Muscle of leg (tissue), 16 donors: ENCODE measurements at places on chromosomes 16 and 17.

GRCh38 chr17:8985054-8985701 is 19.7 kb upstream of the PIK3R5 start:
- DNase-seq, result no peak

GRCh38 chr17:38328620-38329019 is 15.1 kb downstream of the GPR179 start:
- no peak for DNase-seq

DNA sequence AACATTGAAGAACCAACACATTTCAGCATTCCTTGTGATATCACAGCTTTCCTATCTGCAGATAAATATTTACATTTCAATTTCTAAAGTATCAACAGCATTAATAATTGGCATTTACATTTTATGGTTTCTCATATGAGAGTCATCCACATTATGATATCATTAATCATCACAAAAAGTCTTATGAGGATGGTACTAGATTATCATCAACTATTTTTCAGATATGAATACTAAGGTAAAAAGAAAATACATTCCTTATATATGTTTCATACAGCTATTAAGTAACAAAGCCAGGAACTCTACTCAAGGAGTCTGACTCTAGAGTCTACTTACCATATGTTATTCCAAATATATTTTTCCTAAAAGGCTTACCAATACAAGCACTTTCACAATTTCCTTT is 40.7 kb downstream of the ABCA5 start:
- DNase-seq, result no peak

GRCh38 chr16:1348926-1349325 is 2.8 kb downstream of the TSR3 start:
- DNase-seq, result no peak

DNA sequence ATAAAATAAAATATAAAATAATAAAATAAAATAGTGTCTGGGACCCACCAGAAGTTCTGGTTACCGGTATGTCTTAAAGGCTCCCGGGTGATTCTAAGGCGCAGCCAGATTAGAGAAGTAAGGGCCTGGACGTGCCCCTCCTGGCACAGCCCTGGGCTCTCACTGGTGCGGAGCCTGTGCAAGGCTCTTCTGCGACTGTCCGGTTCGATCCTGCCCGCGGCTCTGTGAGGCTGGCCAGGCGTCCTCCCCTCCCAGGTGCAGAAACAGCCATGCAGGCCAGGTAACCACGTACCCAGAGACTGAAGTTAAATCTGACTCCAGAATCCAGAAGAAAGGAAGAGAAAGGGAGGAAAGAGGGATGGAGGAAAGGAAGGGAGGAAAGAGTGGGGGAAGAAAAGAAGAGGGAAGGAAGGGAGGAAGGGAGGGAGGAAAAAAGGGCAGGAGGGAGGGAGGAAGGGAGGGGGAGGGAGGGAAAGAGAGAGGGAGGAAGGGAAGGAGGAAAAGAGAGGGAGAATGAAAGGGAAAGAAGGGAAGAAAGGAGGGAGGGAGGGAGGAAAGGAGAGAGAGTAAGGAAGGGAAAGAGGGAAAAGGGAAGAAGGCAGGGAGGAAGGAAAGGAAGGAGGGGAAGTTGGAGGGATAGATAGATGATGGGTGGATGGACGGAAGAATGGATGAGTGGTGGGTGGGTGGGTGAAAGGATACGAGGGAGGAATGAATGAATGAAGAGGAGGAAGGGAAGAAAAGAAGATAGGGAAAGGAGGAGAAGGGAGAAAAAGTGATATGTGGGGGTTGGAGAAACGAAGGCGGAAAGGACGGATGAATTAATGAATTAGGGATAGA is 42.3 kb downstream of the C16orf82 start:
- DNase-seq, result no peak

DNA sequence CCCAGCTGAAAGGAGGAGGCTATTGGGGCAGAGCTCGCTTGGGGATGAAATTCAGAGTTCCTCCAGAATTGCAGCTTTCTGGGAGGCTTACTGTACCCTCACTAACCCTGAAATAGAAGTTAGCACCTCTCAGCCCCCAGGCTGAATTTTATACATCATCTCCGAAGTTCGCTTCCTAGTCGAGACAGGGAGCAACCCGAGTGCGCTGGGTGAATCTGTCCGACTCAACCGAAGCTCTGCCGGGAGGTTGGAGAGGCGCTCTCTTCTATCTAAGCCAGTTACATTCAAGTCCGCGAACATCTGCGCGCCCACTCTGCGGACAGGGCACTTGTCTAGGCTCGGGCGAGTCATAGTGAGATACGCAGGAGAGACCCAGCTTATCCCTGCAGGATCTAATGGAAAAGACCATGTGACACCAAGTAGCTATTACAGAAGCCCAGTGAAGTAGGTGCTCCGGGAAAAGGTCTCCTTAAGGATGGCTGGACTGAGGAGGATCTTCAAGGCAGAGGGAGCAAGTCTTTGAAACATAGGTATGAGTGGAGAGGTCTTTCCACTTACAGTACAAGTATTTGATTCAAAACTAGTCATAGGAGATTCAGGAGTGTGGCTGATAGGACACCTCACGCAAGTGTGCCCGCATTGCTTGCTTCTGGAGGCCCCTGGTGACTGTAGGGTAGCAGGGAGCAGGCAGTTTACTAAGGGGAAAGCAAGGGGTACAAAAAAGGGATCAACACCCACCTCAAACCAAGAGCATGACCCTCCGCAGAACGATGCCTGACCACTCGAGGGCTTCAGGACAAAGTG is 646 bp upstream of the HES7 start:
- peak; percentile 36 for DNase-seq

DNA sequence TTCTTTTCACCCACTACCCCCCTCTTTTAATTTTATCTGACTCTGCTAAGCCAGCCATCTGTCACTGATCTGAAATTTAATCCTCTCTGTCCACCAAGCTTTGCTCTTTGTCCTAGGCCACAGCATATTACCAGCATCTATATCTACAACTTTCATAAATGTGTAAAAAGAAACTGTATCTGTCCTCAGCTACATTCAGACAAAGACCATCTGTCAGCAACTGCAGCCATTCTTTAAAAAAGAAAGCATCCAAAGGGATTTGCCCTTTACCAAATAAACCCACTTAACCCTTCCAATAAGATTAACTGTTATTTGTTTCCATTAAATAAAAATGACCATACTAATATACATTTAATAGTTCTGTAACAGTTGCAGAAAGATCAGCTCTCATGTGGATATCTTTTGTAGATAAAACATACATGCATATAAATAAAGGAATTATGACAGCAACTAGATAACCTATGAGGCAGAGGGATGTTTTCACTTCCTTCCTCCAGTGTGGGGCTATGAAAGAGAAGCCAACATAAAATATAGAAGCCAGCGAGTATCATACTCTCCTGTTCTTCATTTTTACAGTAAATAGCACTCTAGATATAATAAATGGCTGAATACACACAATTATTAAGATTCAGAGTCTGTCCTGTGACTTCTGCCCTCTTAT is 602.5 kb upstream of the SALL1 start:
- DNase-seq, result no peak

DNA sequence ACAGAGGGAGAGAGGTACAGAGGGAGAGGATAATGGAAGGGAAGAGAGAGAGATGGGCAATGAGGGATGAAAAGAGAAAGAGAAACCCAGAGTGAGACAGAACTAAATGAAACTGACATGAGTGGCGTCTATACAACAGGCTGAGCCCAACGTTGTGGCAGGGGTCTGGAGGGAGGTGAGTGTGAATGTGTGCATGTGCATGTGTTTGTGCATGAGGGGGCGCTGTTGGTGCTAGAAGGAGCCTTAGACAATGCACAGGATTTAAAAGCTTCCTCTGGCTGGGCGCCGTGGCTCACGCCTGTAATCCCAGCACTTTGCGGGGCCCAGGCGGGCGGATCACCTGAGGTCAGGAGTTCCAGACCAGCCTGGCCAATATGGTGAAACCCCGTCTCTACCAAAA is 454.8 kb upstream of the CDH11 start:
- no peak for DNase-seq

GRCh38 chr17:6085812-6086211 is 15.6 kb downstream of the WSCD1 start:
- DNase-seq, result peak; percentile 36

GRCh38 chr17:73210002-73210678 is 17.3 kb downstream of the COG1 start:
- DNase-seq, result no peak
